ENCODE measurements at places on chromosomes 7 and 10.
A peak's percentile ranks its signal among the peaks of the same experiment; 100 is the strongest.

- no peak for DNase-seq
Measured at GRCh38 chr7:90271753-90272152, 26.8 kb downstream of the CFAP69 start.

DNA sequence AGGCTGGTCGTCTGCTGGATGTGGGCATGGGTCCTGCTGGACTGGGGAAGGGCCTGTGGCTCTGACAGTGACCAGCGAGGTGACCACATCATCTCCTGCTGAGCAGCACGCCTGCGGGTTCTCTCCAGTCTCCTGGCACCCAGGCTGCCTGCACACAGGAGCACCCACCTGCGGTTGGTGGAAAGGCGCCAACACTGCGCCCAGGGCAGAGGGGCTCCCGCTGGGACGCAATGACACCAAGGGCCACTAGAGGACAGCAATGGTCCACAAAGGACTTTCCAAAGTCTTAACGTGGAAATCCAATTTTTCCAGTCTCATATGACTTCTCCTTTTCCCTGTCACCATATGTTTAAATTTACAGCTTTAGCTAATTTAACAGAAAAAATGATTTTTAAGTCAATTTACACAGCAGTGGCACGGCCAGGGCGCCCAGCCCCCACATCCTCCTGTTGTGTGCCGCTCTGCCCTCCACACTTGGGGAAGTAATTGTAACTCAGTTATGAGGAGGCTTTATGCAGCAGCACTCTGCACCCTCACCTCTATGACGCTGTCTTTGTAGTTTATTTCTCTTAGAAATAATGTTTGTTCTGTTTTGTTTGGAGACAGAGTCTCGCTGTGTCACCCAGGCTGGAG lies 38.1 kb downstream of the CFAP46 start:
- peak; percentile 20 for DNase-seq

GRCh38 chr10:73139251-73139650 lies 28.6 kb downstream of the ECD start:
- no peak for DNase-seq

- no peak for DNase-seq
Measured at GRCh38 chr7:81514546-81514945, 255.3 kb downstream of the HGF start.

DNA sequence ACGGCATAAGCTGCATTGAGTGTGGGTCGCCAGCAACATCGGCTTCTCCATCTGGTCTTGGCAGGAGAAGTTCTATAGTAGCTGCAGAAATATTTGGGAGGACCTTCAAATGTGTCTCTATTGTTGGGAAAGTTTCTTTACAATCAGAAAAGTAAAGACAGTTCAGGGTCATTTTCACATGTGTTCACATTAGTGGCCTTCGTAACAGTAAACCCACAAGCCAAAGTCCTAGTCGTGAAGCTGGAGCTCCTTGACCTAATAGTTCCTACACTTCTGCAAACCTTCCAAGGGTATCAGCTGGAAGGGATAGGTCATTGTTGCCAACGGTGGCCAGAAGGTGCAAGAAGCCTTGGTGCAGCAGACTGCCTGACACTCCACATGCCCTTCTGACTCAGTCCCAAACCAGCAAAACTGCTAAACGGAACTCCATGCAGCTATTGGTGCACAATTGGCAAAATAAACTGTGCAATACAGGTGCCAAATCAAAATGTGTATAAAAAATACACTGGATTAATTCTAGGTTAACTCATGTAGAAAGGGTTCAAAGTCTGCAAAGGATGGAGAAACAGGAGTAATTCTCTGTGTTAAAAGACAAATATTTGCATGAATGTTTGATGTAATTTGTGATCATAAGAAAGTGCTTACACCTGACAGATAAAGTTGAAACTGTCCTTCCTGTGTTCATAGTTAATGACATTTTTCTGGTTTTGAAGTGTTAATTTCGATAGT lies 102.8 kb upstream of the EGFR start:
- DNase-seq = no peak

GRCh38 chr10:68595513-68595912 lies 35.4 kb downstream of the TET1 start:
- DNase-seq = no peak

DNA sequence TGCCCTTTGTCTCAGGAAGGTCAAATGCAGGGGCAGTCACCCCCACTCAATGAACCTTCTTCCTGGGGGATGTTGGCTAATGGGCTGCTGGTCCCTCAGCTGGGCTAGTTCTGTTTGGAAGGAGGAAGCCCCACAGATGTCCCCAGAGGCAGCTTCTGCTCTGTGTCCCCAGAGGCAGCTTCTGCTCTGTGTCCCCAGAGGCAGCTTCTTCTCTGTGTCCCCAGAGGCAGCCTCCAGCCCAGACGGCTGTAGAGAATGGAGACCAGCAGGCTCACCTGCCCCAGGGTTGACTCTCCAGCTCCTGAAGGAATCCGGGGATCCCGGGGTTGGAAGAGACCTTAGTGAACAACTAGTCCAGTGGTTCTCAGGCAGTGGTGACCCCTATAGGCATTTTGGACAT lies 62.5 kb upstream of the LEP start:
- DNase-seq = no peak

GRCh38 chr10:13991353-13991752 lies 339.4 kb downstream of the FRMD4A start:
- DNase-seq = no peak

GRCh38 chr10:122019414-122019975 lies 30.5 kb downstream of the TACC2 start:
- no peak for DNase-seq

DNA sequence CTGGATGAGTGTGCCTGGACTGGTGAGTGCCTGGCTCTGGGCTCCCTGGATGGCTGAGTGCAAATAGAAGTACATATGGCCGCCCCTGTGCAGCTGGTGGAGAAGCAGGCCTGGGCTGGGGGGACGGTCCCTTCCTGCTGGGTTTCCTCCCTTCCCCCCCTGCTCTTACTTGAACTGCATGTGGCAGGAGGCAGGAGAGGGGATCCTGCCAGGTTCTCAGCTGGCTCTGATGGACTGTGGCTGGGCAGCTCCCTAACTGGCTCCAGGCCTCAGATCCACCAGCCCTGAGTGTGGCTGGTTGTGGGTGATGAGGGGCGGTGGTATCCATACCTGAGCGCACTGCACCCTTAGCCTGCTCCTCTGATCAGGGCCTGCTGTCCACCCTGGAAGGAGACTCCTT lies 26.9 kb downstream of the ADCY1 start:
- no peak for DNase-seq

DNA sequence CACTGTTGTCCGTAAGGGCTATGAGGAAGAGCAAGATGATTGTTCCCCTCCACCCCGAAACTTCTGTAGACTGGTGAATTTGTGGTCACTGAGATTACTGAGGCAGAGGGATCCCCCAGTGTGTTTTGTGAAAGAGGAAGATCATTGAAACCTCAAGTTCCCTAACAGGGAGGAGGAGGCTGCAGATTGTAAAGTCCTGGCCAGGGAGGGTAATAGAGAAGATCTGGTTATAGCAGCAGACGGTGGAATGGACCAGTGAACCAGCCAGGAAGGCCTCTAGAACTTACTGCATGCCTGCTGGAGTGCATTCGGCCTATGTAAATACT lies 31.1 kb downstream of the LMTK2 start:
- DNase-seq = no peak

DNA sequence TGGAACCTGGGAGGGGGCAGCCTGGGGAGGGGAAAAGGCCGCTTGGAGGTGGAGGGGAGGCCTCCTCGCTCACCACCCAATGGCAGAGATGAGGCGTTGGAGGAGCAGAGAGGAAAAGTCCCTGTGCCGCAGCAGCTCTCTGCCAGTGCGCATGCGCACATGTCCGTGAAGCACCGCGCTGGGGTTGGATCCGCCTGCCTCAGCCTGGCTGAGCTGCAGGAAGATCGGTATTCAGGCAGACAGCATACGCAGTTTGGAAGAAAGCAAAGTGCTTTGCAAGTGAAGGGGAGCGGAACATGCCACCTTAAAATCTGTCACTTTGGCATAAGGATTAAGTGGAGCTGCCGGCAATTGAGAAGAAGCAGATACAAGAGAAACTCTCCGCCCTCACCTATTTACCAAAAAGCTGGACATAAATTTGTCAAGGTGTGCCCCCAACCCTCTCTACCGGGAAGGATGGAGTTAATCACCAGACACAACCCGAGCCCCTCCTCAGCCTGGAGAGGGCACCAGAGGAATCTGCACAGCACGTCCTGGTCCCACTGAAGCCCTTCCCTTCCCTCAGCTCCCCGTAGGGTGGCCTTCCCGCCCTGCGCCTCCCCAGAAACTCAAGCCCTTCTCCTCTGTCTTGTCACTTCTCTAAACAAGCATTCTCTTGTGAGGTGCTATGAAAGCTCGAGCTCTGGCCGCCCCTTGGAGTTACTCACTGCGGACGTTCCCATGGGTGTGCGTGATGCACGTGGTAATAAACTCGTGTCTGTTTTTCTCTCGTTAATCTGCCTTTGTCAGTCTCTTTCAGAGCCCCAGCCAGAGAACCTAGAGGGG lies 32.2 kb upstream of the TMEM72 start:
- peak; percentile 70 for DNase-seq

DNA sequence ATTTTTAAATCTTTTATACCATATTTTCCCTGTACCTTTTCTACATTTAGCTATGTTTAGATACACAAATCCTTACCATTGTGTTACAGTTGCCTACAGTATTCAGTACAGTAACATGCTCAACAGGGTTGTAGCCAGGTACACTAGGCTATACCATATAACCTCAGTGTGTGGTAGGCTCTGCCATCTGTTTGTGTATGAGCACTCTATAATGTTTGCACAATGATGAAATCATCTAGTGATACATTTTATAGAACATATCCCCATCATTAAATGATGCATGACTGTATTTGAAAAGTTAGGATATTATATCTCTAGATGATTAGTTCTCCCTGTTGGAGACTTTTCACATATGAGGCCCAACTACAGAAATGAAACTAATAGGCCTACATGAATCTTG lies 188.6 kb downstream of the STK31 start:
- no peak for DNase-seq

All from NCI-H1092 (cell line).